ENCODE measurements at places on chromosomes 13 and 19.
A peak's percentile ranks its signal among the peaks of the same experiment; 100 is the strongest.

- peak; percentile 26 for DNase-seq
These were observed 697 bp upstream of the DGKH start for GRCh38 chr13:42047561-42048341.

- DNase-seq: peak; percentile 98
These were observed at the start of gene FUZ for GRCh38 chr19:49812997-49813861. TSS of gene FUZ (minus strand) at chr19:49813292. CDS start at chr19:49813106, 186 bp downstream.

GRCh38 chr13:110524541-110525257 is 36.8 kb downstream of the RAB20 start:
- no peak for DNase-seq

DNA sequence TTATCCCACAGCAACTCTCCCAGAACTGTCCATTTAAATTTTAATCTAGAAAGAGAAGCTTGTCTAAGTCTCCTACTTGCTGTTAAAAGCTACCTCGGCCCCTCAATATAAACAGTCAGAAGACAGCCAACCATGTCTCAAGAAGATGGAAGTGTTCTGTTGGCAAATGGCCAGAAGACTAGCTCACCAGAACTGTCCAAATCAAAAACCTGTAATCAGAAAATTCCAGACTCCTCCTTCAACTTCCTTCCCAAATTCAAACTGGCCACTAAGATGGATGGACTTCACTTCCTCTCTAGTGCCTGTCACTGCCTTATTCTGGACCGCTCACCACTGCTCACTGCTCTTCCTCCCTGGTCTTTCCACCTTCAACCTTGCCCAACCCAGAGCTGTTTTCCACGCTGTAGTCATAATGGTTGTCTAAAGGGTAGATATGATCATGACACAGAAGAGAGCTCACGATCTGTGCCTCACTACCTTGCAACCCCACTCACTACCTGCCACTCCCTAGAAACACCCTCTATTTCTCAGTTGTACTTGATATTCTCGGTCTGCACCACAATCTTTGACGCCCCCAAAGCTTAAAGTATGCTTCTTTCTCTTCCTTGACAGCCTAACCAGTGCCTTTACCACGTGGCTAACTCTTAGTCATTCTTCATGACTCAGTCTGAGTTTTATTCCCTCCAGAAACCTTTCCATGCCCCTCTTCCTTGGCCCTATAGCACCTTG is 9.2 kb downstream of the FGF14 start:
- no peak for DNase-seq

DNA sequence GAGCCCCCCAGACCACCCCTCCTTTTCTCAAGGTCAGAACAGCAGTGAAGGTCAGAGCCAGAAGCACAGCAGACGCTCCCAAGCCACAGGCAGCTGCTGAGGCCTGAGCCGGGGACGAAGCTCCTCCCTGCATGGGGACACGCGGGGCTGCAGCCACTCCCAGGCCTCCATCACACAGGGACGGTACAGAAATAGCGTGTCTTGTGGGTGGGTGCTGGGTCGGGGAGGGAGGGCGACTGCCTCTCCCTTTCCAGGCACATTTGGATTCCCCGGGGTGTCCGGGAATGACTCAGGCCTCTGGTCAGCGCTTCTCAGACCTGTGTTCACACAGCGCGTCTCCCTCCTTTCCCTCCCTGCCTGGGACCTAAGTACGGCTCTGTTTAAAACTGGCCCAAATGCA is 33.2 kb downstream of the RASA3 start:
- DNase-seq: no peak

GRCh38 chr13:46535825-46536224 is 17.1 kb upstream of the LRCH1 start:
- DNase-seq: no peak

DNA sequence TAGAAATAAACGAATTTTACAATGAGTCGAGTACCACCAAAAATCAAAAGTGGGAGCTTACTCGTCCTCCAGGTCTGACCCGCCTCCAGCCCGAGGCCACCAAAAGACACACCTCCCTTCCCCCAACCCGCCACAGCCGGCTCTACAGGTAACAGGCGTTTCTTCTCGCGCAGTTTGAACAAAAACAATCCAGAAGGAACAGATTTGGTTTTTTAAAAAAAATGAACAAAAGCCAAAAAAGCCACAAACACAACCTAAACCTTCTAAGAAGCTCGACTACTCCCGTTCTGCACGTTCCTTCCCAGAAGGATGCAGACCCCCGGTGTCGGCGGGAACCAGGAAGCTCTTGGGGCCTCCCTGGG is 671 bp downstream of the ZDHHC20 start:
- DNase-seq: peak; percentile 57

DNA sequence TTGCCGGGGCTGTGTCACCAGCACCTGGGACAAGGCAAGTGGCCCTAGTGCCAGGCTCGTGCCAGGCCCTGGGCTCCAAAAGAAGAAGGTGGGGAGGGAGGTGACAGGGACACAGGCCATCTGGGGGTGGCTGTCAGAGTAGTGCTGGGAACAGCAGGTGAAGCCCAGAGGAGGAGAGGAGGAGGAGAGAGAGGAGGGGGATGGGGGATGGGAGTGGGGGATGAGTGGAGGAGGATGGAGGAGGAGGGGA is 18.7 kb downstream of the LSM4 start:
- no peak for DNase-seq

DNA sequence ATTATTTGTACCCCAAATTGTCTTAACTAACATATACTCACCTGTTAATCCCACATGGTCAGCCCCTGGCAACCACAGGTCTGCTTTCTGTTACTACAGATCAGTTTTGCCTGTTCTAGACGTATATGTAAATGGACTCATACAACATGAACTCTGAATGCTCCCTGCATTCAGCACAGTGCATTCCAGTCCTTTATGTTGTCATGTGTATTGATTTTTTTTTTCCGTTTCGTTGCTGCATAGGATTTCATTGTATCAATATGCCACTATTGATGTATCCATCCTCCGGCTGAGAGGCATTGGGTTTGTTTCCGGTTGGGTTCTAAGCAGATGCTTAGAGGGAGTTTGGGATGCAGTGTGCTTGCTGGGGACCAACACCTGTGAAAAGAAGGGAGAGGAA is 36.1 kb upstream of the TNFRSF19 start:
- no peak for DNase-seq

DNA sequence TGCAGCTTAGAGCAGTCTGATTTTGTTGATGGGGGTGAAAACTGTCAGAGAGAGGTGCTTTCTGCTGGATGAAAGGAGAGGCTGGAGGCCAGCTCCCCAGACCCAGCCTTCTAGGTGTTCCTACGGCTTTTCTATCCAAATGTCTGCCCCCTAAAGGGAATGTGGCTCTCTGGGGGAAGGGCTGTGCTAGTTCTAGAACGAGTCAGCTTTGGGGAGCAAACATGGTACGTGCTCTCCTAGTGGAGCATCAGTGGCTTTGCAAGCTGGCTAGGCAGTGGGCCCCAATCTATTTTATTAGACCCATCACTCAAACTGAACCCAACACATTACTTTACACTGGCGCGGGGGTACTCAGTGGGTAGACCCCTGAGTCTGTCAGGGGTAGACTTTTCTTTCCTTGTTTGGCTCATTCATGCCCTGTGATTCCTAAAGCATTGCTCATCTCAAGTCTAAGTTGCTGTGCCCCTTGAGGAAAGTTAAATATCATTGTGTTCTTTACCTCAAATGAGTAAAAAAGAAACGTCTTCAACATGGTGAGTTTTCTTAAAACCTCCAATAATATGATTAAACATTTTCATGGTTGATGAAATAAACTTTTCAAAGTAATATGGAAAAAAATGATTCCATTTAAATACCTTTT is 254.9 kb downstream of the DLEU7 start:
- DNase-seq: no peak

DNA sequence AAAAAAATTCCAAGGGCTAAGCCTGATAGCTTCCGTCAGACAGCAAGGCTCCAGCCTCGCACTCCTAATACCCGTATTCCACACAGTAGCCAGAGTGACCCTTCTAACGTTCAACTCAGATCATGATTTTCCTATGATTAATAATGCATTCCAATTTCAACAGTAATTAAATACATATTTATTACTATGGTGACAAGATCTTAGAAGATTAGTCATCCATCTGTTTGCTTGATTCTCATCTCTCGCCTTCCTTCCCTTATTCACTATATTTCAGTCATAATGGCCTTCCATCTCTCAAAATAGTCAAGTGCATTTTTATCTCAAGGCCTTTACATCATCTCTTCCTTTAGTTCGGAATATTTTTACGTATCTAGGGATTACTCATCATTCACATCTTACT is 621.2 kb upstream of the SPRY2 start:
- no peak for DNase-seq

GRCh38 chr13:48978942-48979601 is 3.4 kb downstream of the FNDC3A start:
- no peak for DNase-seq

GRCh38 chr13:44932850-44933251 is 56.4 kb downstream of the NUFIP1 start:
- no peak for DNase-seq

- DNase-seq: no peak
These were observed 66.8 kb upstream of the RNF113B start for GRCh38 chr13:98243929-98244272.

DNA sequence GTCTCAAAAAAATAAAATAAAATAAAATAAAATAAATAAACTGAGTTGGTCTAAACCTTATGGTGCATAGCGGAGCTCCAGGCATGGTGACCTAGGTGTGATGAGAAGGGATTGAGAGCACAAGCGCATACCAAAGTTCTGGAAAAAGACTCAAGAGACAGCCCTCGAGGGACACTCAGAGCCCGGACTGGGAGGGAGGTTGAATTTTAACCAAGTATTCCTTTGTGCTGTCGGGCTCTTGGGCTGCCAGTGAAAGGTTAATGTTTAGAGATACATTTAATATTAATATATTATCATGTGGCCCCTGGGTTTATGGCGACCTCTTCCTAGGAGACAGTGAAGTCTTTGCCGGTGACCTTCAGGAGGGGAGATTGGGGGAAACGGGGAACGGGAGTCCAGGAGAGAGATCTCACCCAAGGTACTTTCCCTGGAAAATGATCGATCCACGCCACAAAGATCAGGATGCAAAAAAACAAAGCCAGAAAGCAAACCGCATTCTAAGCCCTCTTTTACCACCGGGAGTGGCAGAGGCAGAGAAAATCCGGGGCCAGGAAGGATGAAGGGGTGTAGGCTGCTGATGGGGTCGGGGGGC is 1.6 kb downstream of the FUT6 start:
- DNase-seq: no peak

- DNase-seq: no peak
These were observed 136.8 kb downstream of the MIPEP start for GRCh38 chr13:23752111-23753001.

- DNase-seq: peak; percentile 11
These were observed 50.7 kb downstream of the ZNF723 start for GRCh38 chr19:22882797-22883196.

- DNase-seq: no peak
These were observed 36.9 kb downstream of the ELL start for GRCh38 chr19:18484992-18485391.

DNA sequence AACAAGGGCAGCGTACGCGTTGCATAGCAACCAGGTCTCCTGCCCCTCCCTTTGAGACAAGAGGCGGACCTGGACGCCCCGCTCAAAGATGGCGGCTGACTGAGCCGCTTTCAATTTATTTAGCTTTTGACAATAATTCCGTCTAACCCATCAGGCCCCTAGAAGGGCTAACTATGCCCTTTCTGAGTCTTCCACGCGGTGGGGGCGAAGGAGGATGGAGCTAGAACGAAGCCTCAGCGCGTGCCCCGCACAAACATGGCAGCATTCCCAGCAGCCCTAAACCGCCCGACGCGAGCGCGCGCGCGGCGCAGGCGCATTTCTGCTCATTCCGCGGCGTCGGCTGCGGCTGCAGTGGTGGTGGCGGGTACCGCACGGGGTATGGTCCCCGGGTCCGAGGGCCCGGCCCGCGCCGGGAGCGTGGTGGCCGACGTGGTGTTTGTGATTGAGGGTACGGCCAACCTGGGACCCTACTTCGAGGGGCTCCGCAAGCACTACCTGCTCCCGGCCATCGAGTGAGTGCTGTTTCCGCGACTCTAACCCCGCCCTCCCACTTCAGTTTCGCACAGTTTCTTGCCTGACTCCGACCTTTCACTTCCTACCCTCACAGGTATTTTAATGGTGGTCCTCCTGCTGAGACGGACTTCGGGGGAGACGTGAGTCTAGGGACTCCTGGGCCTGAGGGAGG is at the start of gene MED25:
TSS of gene MED25 (plus strand) at position 326 of the 685 bp plus-strand sequence. CDS start at position 379, 53 bp downstream.
- DNase-seq: peak; percentile 91

GRCh38 chr13:35714588-35715377 is 238.3 kb upstream of the MAB21L1 start:
- DNase-seq: no peak

DNA sequence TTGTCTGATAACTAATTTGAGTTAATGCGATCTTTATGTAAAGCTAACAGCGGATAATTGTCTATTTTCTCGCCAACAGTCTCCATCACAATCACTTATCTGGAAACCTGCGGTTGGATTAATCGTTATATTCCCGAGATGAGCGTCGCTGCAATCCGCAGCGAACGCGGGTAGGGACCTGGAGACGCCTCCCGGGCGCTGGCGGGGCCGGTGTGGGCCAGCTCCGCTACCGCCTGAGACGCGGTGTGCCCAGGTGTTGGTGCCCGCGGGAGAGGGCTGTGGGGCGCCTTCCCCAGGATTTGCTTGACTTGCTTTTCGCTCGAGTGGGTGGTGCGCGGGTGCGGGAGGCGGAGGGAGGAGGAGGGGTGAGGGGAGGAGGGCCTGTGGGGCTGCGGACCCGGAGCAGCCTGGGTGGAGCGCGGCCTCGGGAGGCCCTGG is 38.3 kb downstream of the SOX1 start:
- DNase-seq: no peak

DNA sequence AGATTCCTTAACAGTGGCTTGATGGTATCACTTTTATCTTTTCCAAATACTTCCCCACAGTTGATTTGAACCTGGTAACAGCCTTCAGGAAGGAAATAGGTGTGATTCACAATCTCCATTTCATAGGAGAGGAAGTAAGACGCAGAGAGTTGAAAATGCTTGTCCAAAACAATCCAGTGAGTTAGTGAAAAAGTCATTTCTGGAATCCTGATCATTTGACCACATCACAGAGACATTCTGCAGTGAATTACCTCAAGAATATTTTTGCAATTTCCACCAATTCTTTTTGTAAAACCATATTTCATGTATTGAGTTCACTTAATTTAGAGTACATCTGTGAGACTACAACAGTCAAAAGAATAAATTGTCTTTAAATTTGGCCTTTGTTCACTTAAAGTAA is 292.8 kb downstream of the DCLK1 start:
- no peak for DNase-seq

GRCh38 chr19:52336791-52337381 is 843 bp downstream of the ZNF610 start:
- no peak for DNase-seq

DNA sequence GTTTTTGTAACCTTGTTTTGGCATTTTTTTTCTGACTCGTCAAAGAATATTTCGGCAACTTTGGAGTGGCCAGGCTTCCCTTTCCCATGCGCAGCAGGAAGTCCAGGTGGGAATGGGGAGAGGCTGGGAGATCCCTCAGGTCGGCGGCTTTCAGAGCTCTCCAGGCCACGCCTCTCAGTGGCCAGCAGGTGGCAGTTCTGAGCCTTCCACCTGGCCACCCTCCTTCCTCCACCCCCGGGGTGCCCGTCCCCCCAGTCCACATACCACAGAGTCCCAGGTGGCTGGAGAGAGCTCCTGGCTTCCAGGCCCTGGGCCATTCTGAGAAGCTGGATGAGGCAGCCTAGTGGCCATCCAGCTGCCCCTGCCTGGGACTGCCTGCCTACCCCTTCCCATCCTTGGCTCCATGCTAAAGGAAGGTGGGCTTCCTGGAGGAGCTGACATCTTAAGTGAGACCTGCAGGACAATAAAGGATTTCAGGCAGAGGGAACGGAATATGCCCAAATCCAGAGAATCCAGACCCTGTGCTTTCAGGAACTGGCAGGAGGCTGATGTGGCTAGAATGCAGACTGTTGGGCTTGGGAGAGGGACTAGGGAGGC is 46.3 kb downstream of the CCNE1 start:
- DNase-seq: peak; percentile 43

- no peak for DNase-seq
These were observed 441 bp downstream of the INAFM1 start for GRCh38 chr19:47274891-47275761.

Data from CD4-positive, alpha-beta T cell treated with Interleukin-10 for 1 hour (primary cell).